CD4-positive, alpha-beta T cell treated with Interleukin-6 at 100 ng/mL for 8 hours (primary cell): ENCODE measurements at places on chromosomes 1 and 21.

- DNase-seq = no peak
Observed at GRCh38 chr1:9555942-9556341, 16.7 kb downstream of the SLC25A33 start.

GRCh38 chr1:7609311-7609994 is 161.6 kb upstream of the VAMP3 start:
- no peak for DNase-seq

- DNase-seq = no peak
Observed at GRCh38 chr21:35231090-35231489, 182.0 kb upstream of the RUNX1 start.

- DNase-seq = no peak
Observed at GRCh38 chr1:159266832-159267231, 35.3 kb upstream of the FCER1A start.

DNA sequence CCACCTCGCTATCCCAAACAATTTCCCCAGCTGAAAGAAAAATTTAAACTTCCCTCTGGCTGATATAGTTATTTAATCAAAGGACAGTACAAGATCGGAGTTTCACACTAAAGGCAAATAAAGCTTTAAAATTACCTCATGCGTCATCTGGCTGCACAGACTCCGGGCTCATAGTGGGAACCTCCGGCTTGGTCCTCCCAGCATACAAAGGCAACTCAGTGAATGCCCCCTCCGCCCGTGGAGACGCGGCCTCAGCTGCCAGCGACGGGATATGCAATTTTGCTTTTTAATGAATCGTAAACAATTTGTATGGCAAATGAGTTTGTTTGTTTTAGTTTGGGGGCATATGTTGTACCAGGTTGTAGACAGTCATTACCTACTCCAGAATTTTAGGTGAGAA is 214.6 kb upstream of the NFIA start:
- DNase-seq = no peak

DNA sequence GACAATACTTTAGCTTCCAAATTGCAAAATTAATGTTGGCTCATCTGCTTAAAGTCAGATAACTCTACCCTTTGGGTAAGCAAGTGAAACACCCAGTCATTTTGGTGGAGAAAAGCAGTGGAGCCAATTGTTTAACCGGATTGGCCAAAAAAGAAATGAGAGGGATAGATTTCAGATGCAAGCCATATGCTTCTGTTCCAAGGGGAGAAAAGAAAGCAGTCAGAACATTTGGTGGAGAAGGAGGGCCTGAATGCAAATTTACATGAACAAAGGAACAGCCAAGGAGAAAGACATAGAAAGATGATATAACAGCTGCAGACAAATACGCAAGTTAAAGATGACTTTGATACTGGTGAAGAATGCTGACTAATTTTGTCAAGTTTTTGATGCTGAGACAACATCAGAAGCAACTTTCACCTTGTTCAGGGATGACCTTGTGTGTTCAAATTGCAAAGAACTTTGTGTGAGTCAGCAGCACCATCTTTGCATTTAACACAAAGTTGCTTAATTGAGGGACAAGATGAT is 173.1 kb downstream of the TGFB2 start:
- no peak for DNase-seq

GRCh38 chr1:89407360-89407759 is 43.5 kb downstream of the GBP6 start:
- no peak for DNase-seq

DNA sequence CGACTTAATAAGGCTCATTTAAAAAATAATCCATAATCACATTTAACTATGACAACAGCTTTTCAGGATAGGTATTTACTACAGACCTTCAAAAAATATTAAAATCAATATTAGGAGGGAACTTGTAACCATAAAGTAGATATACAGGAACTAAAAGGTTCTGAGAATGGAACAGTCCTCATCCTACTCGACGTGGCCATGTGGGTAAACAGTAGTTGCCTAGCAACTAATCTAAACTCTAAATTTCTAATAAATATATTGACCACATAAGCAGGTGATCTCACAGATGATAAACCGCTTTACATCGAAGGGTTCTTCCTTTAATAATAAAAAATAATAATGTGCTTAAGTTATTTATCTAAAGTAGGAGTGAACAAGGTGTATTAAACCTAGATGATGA is 7.9 kb downstream of the AKT3 start:
- DNase-seq = no peak

- peak; percentile 73 for DNase-seq
Observed at GRCh38 chr1:203325026-203325417, 19.7 kb downstream of the BTG2 start.

GRCh38 chr1:245599371-245600174 is 444.8 kb downstream of the KIF26B start:
- DNase-seq = no peak

- no peak for DNase-seq
Observed at GRCh38 chr1:37999430-38000232, 5.7 kb downstream of the FHL3 start.

- no peak for DNase-seq
Observed at GRCh38 chr1:224095867-224096266, 18.0 kb upstream of the FBXO28 start.

- DNase-seq = no peak
Observed at GRCh38 chr1:104163912-104164476, 414.3 kb downstream of the AMY1C start.

GRCh38 chr1:203156280-203156679 is 19.3 kb downstream of the MYBPH start:
- DNase-seq = no peak

GRCh38 chr1:24875257-24875656 is 54.8 kb downstream of the RUNX3 start:
- DNase-seq = no peak

GRCh38 chr1:235019961-235020360 is 108.7 kb downstream of the TOMM20 start:
- DNase-seq = no peak

- peak; percentile 19 for DNase-seq
Observed at GRCh38 chr1:110339407-110340206, 430 bp downstream of the RBM15 start.

DNA sequence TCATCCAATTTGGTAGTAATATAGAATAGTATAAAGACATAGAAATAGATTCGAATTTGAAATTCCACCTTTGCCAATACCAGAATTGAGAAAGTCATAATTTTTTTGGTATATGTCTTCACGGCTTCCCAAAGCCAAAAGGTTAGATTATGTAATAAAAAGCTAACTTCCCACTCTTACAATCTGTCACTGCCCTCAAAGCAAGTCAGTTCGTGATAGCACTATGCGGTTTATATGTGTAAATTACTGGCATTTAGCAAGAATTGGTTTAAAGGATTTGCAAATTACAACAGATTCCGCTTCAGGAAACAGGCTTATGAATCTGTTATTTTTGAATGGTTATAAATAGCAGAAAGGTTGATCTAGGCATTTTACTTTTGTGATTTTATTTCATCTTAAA is 679.4 kb upstream of the ADGRL2 start:
- DNase-seq = no peak

- DNase-seq = no peak
Observed at GRCh38 chr1:184210031-184210430, 158.5 kb downstream of the TSEN15 start.

- no peak for DNase-seq
Observed at GRCh38 chr21:28455253-28455600, 537.5 kb downstream of the LTN1 start.

GRCh38 chr1:5975133-5975880 is 16.9 kb downstream of the NPHP4 start:
- no peak for DNase-seq

GRCh38 chr1:223041481-223041880 is 101.6 kb downstream of the TLR5 start:
- DNase-seq = no peak

DNA sequence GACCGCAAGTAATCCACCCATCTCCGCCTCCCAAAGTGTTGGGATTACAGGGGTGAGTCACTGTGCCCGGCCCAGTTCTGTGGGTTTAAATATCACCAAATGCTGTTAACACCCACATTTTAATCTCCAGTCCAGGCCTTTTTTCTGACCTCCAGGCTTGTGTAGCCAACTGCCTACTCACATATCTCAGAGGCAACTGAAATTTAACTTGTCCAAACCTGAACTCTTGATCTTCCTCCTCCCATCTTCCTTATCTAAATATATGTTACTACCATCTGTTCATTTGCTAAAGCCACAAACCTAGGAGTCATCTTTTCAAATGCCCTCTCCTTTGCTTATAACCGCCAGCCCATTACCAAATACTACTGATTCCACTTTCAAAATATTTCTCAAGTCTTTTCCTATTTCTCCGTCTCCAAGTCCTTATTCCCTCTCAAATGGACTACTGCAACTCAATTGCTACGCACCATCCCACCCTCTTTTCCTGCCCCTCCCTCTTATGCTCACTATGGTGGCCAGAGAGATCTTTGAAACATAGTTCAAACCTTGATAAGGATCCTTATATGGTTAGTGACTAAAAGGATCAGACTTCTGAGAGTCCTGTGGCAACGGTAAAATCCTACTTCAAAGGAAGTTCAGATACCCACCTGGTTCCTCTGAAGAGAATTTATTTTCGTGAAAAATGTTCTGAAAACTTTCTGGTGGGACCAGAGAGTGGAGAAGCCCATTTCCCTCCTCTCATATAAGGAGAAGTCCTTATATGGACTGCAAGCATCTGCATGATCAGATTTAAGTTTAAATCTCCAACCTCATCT is 78.5 kb upstream of the CDC42BPA start:
- no peak for DNase-seq

DNA sequence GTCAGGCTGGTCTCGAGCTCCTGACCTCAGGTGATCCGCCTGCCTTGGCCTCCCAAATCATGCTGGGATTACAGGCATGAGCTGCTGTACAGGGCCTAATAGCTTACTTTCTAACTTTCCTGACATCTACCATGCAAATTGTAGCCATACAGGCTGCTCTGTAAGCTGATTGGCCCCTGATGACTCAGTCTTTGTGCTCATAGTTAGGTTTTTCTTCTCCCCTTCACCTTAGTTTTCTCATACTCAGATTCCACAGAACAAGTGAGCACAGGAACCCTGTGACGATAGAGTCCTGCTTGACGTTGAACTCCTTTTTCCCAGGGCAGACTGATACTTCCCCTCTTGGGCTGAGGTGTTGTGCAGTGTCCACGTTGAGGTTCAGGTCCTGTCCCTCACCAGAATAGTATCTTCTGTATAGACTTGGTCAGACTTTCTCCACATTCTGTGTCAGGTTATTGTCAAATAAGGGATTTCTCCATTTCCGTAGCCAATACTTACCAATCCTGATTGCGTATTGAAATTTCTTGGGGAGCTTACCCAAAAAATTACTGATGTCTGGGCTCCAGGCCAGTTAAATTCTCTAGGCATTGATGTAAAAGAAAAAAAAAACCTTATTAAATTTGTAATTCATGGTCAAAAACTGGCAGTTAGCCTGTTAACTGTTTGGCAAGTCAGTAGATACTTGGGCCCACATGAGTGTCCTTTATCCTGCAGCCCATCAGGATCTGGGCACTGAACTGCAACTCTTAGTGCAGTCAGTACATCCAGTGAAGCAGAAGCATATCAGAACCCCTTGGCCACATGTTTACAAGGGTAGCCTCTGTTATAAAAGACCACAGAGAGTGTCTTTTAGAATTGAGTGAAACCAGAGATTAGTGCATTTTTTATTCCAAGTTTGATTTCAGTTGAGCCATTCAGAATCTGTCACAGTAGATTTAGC is 118.2 kb downstream of the DYRK1A start:
- no peak for DNase-seq

- DNase-seq = no peak
Observed at GRCh38 chr1:14880456-14881316, 272.9 kb upstream of the TMEM51 start.

- no peak for DNase-seq
Observed at GRCh38 chr1:235139315-235139714, 10.7 kb upstream of the TOMM20 start.

GRCh38 chr1:202498542-202498941 is 150.0 kb downstream of the PPP1R12B start:
- DNase-seq = no peak

- DNase-seq = no peak
Observed at GRCh38 chr1:90881034-90881433, 140.8 kb downstream of the ZNF644 start.

DNA sequence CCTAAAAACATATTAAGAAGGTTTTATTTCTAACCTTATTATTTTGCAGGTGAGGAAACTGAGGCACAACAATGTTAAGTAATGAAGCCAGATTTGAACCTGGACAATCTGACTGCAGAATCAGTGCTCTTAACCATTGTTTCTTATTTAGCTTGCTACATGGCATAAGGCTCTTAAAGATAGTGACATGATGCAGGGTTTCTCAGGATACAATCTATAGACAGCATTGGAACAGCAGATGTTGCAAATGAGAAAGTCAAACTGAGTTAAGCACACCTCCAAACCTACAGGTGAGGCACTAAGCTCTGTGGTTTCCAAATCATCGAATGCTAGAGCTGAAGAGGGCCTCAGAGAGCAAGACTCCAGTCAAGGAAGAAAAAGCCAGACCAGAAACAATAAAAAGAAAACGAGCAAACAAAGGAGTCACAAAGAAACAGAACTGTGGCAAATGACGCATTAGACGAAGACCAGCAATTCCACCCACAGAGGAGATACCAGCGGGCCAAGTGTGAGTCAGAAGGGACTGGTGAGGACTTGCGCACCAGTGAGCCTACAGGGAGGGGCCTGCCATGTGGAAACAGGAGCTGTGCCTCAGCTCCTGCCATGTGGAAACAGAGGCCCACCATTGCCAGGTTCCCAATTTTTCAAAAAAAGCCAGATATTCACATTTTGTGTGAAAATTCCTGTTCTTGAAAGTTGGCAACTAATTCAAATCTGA is 14.4 kb downstream of the CD58 start:
- peak; percentile 72 for DNase-seq

GRCh38 chr1:194830387-194830786 is 1644.0 kb upstream of the B3GALT2 start:
- no peak for DNase-seq

- no peak for DNase-seq
Observed at GRCh38 chr21:29979043-29979442, 39.2 kb upstream of the GRIK1 start.

- peak; percentile 12 for DNase-seq
Observed at GRCh38 chr1:112344754-112345423, 51.1 kb upstream of the CTTNBP2NL start.

- no peak for DNase-seq
Observed at GRCh38 chr1:201774224-201774982, 54.6 kb upstream of the IPO9 start.

DNA sequence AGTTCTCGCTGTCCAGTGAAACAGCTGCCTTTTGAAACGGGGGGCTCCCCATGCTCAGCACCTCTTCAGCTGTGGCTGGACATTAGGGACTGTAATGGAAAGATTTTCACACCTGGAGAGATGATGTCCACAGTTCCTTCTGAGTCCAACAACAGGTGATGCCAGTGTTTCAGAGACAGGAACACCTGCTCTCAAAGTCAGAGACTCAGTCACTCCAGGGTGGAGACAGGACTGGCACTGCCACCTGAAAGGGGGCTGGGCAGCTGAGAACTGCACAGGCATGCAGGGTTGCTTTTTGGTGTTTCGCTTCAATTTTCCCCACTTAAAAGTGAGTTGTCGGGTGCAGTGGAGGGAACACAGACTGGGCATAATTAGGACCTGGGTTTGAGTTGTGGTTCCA is 124.8 kb downstream of the GALNT2 start:
- DNase-seq = no peak
